ENCODE measurements at places on chromosomes 13 and 19. TPM values are rescaled to one million over a fixed set of nuclear protein-coding genes. Genes with fewer than 3 reads are reported as not detected.

The ZNF528 gene
- total RNA-seq: 42.9 TPM

The NUFIP1 gene
- total RNA-seq: 3.0 TPM

The LILRA6 gene
- not detected for total RNA-seq

The CGB8 gene
- total RNA-seq: not detected

The SYDE1 gene
- 90.7 TPM for total RNA-seq

The CCL25 gene
- total RNA-seq: not detected

The KLK1 gene
- total RNA-seq: not detected

Measured in hair follicle dermal papilla cell (primary cell).